Neural crest cell (in vitro differentiated cells): ENCODE measurements at places on chromosomes 11 and 22. TPM values are rescaled to one million over a fixed set of nuclear protein-coding genes. Genes with fewer than 3 reads are reported as not detected.

- no peak for DNase-seq
These were observed 7.1 kb upstream of the NHERF4 start for GRCh38 chr11:119178166-119178680.

GRCh38 chr22:41597635-41597953 lies 8.0 kb upstream of the PMM1 start:
- no peak for DNase-seq

The PHLDA2 gene
- 1.1 and 1.6 TPM in 2 replicates for total RNA-seq

- DNase-seq = no peak
These were observed 1917.0 kb downstream of the LRRC4C start for GRCh38 chr11:39542460-39542859.

The LRRC55 gene
- total RNA-seq = 6.0 and 6.4 TPM in 2 replicates

The LRRC74B gene
- total RNA-seq = not detected in 2 replicates

The BAIAP2L2 gene
- total RNA-seq = 0.51 and 0.52 TPM in 2 replicates

DNA sequence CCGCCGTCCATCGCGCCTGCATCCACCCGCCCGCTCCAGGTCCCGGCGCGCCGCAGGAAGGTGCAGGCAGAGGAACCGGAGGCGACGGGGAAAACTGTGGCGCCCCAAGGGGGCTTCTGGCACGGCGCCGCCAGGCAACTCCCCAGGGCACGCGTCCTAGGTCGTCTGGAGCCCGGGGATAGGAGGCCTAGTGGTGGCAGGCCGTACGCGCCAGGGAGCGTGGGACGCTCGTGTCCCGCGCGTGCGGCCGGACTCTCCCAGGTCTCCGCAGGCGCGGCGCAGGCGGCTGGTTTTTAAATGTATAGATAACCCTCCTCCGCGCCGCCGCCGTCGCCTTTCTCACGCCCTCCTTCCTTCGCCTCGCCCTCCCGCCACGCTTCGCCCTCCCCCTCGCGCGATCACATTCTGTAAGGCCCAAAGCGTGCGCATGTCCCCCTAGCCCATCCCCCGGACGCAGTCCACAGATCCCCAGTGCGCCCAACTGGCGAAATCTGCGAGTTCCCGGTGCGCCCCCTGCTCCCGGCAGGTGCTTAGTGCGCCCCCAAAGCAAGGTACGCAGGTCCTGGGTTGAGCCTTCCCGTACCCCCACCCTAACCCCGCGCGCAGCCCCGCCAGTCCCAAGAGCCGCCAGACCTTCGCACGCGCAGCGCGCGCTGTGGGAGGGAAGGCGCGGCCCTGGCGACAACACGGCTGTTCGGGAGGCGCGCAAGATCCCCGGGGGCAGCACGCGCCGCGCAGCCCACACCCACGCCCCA lies at the start of gene ASCL2:
TSS of gene ASCL2 (minus strand) at position 267 of the 755 bp plus-strand sequence. CDS start at position 11, 256 bp downstream.
- DNase-seq = no peak

- DNase-seq = no peak
These were observed 990.7 kb downstream of the NTM start for GRCh38 chr11:132361011-132361550.

The ATM gene
- total RNA-seq = 68.5 and 77.3 TPM in 2 replicates

The DDB1 gene
- 315 and 329 TPM in 2 replicates for total RNA-seq

DNA sequence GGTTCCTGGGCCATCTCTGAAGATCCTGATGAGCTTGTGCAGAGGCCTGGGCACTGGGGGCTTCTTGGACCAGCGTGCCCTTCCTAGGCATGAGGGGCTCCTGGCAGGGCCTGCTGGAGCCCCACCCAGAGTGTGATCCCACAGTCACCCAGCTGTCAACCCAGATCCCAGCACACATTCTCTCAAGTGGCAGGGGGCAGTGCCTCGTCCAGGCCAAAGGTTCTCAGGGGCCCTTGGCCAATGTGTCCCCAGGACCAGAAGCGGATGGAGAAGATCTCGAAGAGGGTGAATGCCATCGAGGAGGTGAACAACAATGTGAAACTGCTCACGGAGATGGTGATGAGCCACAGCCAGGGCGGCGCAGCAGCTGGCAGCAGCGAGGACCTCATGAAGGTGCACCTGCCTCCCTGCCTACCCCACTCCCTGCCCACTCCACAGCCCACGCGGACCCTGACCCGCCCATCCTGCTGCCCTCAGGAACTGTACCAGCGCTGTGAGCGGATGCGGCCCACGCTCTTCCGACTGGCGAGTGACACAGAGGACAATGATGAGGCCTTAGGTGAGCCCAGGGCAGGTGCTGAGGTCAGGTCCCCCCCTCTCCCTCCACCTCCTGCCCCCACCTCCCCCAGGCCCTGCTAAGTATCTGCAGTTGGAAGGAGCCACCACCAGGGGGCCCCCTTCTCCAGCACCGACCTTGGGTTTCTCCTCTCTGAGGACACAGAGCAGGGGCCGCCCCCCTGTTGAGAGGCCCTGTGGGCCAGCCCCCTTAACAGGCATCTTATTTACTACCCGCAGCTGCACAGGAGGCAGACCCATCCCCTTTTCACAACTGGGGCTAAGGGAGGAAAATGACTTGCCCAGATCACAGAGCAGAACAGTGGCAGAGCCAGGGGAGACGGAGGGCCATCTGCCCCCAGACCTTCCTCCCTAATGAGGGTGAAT lies 14.7 kb downstream of the GGA1 start:
- DNase-seq = peak; percentile 77

DNA sequence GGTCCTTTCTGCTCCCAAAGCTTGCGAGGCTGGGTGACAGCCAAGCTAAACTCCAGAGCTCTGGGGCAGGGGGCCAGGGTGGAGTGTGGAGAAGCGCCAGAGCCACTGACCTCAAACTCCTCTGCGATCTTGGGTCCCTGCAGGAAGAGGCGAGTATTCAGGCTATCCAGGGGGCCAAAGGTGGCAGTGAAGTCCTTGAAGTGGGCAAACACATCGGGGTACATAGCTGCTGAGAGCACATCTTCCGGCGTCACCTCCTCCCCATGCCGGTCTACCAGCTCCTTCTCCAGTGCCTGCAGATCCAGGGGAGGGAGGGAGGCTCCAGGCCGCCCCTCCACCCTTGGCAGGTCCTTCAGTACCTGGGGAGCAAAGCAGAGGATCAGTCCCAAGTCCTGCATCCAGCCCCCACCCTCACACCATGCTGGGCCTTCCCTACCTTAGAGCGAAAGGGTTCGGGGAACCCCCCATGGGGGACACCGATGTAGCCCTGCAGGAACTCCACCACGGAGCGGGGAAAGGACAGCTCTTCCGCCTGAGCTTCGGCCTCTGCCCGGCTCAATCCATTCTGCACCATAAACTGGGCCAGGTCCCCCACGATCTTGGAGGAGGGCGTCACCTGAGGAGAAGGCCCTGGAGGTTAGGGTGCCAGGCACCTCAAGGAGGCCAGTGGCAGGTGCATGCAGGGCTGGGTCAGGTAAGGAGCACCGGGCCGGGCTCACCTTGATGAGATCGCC lies 6.4 kb downstream of the RCE1 start:
- DNase-seq = no peak
